Right ventricle myocardium inferior (tissue), 1 donor: ENCODE measurements at places on chromosomes 5 and 9.

GRCh38 chr9:117034866-117035265 lies 347.8 kb downstream of the TRIM32 start:
- no peak for DNase-seq

DNA sequence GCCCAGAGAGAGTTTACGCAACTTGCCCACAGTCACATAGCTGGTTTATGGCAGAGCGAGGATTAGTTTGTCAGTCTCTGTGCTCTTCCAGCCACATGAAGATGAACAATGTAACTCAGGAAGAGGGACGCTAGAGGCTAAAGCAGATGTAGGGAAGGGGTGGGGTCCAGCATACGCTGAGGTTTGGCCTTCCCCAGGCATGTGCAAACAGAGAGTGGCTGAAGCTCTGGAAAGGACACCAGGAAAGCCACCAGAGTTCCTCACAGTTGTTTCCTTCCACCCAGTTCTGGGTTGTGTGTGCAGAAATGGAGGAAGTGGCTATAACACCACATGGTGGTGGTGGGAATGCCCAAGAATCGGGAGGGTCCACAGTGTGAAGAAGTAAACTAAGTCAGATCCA lies 60.0 kb downstream of the SNX18 start:
- DNase-seq: no peak

GRCh38 chr5:175666216-175666615 lies 8.3 kb downstream of the HRH2 start:
- DNase-seq: no peak

- peak; percentile 76 for DNase-seq
Observed at GRCh38 chr5:16935231-16936149, 598 bp downstream of the MYO10 start.

DNA sequence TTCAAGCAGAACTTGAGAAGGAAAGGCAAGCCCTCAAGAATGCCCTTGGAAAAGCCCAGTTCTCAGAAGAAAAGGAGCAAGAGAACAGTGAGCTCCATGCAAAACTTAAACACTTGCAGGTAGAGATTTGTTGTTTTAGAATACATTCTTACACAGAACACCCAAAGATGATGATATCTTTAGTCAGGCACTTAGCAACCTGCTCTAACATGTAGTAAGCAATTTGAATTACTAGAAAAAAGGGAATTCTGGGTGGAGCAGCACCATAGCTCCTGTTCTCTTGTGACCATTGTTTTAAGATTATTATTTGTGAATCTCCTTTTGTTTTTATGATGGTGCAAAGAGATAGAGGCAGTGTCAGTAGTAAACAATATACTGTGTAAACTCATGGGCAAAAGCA lies 63.1 kb downstream of the RAB14 start:
- DNase-seq: no peak

- DNase-seq: no peak
Observed at GRCh38 chr5:158807-159447, 32.4 kb upstream of the LRRC14B start.

GRCh38 chr5:16932401-16932800 lies 3.7 kb downstream of the MYO10 start:
- no peak for DNase-seq

DNA sequence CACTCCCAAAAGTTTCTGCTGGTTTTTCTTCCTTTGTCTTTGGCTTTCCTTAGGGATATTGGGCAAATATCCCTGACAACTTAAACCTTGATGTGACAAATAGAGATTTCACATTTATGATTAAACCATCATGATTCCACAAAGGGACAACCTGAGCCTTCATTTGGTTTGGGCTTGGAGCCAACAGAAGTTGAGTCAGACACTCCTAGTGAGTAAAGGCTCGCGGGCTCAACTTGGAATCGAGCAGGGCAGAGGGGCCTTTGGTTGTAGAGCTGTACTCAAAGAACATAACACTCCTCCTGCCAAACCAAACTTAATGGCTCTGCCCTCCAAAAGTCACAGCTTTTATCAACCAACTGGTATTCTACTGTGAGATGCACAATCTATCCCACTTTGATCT lies 290.2 kb upstream of the MAP3K1 start:
- DNase-seq: no peak
